Right atrium auricular region (tissue), 2 donors: ENCODE measurements at places on chromosomes 6 and 20.

GRCh38 chr20:57658833-57659516 is 38.7 kb upstream of the ZBP1 start:
- no peaks in the 10 kb centered on the region for H3K4me1 ChIP-seq
- no peak overlapping the region for H3K27ac ChIP-seq
- no peak overlapping the region for H3K4me3 ChIP-seq

GRCh38 chr6:99560668-99561067 is 7.8 kb downstream of the CCNC start:
- no peak for DNase-seq
- no peak overlapping the region for H3K4me3 ChIP-seq

DNA sequence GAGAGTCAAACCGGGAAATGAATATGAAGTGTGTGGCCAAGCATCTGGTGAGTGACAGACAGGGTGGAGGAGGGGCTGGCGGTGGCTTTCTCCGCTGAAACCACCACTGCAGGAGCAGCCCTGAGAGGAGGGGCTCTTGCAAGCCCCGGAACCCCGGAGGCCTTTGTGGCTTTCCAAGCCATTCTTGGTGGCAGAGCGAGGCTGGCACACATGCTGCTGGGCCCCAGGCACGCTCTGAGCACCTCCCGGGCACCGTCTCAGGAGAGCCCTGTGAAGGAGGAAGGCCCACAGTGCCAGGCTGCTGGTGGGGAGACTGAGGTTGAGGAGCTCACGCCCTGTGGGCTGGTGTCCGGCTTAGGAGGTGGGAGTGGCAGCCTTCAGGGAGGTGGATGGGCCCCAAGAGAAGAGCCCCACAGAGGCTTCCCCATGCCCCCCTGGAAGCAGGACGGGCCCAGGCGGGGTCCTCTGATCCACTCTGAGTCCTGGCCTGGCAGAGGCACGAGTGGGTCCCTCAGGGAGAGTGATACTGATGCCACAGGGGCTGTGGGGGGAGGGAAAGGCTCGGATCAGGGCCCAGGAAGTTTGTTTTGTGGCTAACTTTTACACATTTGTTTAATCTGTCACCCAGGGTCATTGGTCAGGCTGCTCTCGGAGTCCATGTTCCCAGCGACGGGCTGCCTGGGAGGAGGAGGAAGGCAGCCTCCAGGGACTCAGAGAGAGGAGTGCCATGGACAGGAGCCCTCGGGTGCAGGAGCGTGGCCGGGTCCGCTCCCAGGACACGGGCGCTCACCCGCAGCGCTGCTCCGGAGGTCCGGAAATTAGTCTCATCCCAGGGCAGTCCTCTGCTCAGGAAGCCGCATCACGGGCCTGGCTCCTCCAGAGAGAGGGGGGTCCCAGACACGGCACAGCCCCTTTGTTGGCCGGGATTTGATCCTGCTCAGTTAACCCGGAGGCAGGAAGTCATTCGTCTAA is 170.7 kb downstream of the ERMARD start:
- H3K27ac ChIP-seq: no peak overlapping the region
- no peak overlapping the region for H3K4me3 ChIP-seq
- H3K36me3 ChIP-seq: no peaks in the 10 kb centered on the region
- no peak for DNase-seq
- H3K27me3 ChIP-seq: no peaks in the 10 kb centered on the region

- no peak overlapping the region for H3K27ac ChIP-seq
- no peaks in the 10 kb centered on the region for H3K36me3 ChIP-seq
- H3K27me3 ChIP-seq: no peaks in the 10 kb centered on the region
- H3K4me1 ChIP-seq: no peaks in the 10 kb centered on the region
These were observed 95.1 kb upstream of the OLIG3 start for GRCh38 chr6:137589067-137589848.

- no peaks in the 10 kb centered on the region for H3K36me3 ChIP-seq
- DNase-seq: no peak
- H3K4me3 ChIP-seq: no peak overlapping the region
- no peaks in the 10 kb centered on the region for H3K4me1 ChIP-seq
- no peaks in the 10 kb centered on the region for H3K27me3 ChIP-seq
These were observed 90.9 kb upstream of the HDDC2 start for GRCh38 chr6:125392682-125393081.

DNA sequence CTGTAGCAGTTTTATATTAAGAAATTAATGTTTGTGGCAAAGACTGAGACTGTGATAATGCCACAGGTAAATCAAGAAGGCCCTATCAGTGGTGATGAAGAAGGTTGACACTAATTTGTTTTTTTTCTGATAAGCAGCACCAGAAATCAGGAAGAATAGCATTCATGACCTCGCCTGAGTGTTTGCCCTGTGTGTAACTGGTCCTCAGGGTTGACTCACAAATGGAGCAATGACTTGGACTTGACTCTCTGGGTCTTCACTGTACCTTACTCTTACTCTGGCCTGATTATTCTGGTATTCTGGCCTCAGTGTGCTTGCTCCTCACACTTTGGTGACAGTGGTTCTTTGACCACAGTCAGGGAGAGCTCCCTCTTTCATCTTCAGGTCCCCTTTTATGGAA is 243.9 kb downstream of the HAO1 start:
- H3K27me3 ChIP-seq: no peaks in the 10 kb centered on the region
- no peak overlapping the region for H3K4me3 ChIP-seq
- no peaks in the 10 kb centered on the region for H3K36me3 ChIP-seq
- H3K4me1 ChIP-seq: no peaks in the 10 kb centered on the region

- peak overlapping the region; percentile 93 for H3K4me3 ChIP-seq
- DNase-seq: no peak
- no peaks in the 10 kb centered on the region for H3K4me1 ChIP-seq
These were observed 1.2 kb upstream of the C6orf62 start for GRCh38 chr6:24720131-24720603.
